ENCODE measurements at places on chromosomes 3 and 15.

DNA sequence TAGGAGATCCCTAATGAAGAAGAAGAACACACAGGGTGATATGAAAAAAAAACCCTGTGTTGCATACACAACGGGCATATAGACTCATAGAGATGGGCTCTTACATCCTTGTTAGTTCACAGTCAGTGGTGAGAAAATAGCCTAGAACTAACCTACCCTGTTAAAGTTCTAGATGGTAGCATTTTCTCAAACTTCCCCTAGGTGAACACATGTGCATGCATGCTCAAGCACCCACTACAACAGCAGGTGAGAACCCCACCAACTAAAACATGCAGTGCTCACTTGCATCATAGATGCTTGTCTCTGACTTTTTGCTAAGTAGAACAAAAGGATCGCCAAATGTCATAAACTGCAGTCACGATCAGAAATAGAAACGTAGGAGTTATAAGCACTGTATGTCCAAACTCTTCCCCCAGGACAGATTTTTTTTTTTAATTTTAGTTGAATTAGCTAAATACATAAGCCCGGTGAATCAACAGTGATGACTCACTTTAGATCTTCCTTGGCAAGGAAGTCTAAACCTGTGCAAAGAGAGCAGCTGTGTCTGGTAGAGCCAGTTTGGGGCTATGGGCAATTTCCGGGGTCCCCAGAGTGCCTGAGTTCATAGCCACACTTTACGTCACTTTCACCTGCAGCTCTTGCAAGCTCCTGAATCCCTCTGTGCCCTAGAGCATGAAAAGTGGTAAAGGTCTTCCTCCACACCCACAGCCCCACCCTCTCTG is 96.2 kb upstream of the SEMA6D start:
- no peak for DNase-seq

- no peak for DNase-seq
Observed at GRCh38 chr3:178714925-178715832, 178.9 kb downstream of the KCNMB2 start.

GRCh38 chr3:16122661-16123060 is 51.8 kb upstream of the GALNT15 start:
- DNase-seq = no peak

GRCh38 chr3:154981201-154981600 is 98.9 kb upstream of the MME start:
- no peak for DNase-seq

DNA sequence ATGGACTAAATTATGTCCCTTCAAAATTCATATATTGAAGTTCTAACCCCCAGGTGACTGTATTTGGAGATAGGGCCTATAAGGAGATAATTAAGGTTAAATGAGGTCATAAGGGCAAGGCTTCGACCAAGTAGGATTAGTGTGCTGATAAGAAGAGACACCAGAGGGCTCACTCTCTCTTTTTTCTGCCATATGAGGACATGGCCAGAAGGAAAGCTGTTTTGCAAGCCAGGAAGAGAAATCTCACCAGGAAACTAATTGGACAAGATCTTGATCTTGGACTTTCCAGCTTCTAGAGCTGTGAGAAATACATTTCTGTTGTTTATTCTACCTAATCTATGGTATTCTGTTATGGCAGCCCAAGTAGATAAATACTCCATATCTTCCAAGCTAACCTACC is 503.6 kb upstream of the NAALADL2 start:
- no peak for DNase-seq

GRCh38 chr3:41129731-41130130 is 69.6 kb upstream of the CTNNB1 start:
- no peak for DNase-seq

DNA sequence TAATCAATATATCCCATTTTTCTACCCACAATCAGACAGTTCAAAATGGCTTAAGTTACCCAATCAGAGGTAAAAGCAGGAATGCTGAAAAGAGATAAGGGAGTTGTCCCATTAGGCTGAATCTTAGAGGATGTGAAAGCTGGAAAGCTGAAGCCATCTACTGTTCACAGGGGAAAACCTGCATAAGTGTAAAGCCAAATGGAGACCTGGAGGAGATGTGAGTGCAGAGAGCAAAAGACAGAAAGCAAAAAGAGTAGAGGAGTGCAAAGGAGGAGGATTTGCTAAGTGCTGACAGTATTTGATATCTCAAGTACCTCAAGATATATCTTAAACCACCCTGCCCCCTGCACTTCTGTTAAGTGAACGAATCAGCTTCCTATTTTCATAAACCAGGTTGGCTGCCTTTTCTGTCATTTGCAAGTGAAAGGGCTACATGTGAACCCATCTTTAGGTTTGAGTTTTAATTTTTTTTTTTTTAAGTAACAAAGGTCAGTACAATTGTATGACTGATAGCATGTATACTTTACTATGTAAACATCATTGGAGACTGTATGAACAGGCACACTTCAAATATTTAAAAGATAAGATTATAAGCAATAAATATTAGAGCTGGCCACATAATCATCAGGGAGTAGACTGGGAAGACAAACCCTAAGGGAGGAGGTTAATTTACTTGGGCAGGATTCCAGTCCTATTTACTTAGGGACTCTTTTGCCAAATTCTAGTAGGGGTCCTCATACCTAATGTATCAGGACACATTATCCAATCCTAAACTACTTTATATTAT is 22.8 kb upstream of the P2RY1 start:
- DNase-seq = no peak

DNA sequence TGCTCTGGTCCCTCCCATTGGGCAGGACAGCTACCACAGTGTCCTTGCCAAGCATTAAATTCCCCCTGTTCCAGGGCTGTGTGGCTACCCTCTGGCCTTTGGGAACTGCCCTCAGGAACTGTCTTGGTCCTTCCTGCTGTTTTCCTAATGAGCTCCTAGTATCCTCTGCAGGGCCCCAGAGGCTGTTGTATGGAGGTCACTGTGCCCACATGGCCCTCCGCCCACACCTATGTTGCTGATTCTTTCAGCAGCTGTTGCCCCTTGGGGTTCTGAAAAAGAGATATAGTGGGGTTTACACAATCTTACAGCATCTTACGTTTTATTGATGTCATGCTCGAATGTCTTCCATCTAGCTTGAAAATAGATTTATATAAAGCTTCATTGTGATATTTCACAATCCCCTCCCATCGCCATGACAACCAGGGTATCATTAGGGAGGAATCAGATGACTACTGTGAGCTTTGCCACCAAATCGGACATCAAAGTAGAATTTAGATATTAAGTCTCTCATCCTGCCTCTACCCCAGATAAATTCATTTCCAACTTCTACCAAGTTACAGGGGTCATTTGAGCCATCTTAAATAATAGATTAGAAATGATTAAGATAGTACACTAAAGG is 97.1 kb upstream of the NR2E3 start:
- no peak for DNase-seq

- no peak for DNase-seq
Observed at GRCh38 chr3:37556789-37557301, 304.8 kb upstream of the CTDSPL start.

DNA sequence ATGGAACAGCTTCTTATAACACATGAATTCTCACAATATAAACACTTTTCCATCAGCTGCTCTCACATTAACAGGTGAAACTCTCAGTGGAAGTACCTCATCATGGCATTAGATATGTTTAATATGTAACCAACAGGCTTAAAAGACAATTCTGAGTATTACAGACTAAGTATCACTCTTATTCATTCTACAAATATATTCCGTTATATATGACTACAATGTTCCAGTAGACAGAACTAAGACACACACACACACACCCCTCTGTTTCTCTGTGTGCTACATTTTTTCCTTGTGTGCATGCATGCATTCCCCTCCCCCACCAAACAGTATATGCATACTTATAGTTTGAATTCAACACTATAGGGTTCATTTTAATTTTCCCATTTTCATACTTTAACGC is 32.4 kb downstream of the MRPL3 start:
- DNase-seq = no peak

Data from stimulated activated CD4-positive, alpha-beta T cell treated with anti-CD3 and anti-CD28 coated beads, Interleukin-12 subunit alpha, Interleukin-12 subunit beta, amount 100 ng/mL, for 24 hours (primary cell).